NCI-H748 treated with DMSO at 0.1 percent for 48 hours (cell line): ENCODE measurements at places on chromosomes 12 and 14.
A peak's percentile ranks its signal among the peaks of the same experiment; 100 is the strongest.

GRCh38 chr14:102490456-102490855 lies 19.1 kb downstream of the ANKRD9 start:
- no peak for DNase-seq

DNA sequence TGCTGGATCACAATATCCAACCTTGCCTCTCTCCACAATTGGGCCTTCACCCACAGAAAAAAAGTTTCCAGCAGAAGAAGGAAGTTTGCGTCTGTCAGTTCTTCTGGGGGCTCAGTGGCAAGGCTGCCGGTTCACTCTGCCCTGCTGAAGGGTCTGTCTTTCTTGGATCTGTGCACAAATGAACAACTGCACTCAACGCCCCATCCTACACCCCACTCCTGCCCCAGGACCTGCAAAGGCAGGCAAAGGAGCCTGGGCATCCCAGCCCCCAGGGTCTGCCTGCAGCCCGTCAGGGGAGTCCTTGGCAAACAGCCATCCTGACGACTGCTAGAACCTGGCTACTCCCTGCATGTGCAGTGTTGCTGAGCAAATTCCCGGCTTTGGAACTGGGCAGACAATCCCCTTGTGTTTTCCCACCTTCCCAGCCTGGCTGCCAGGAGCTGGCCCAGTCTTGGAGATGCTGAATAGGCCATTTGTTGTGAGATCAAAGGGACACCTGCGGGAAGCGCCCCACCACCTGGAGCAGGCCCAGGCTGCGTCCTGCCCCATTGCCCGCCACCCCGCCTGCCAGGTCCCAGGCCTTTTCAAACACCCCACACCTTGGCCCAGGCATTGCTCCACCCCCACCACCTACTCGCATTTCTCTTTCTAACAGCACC lies 311.9 kb downstream of the BCL11B start:
- no peak for DNase-seq

DNA sequence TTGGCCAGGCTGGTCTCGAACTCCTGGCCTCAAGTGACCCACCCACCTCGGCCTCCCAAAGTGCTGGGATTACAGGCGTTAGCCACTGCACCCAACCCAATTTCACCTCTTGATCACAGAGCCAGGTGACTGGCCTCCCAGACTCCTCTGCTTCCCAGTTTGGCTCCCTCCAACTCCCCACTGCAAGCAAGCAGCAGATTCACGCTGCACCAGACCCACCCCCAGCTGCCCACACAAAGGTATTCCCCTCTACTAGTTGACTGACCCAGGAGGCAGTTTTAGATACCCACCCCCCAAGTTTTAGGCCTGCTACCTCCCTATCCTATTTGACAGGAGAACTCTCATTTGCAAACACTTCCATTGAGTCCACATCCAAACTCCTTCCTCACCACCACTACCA lies 5.2 kb downstream of the RARG start:
- no peak for DNase-seq

DNA sequence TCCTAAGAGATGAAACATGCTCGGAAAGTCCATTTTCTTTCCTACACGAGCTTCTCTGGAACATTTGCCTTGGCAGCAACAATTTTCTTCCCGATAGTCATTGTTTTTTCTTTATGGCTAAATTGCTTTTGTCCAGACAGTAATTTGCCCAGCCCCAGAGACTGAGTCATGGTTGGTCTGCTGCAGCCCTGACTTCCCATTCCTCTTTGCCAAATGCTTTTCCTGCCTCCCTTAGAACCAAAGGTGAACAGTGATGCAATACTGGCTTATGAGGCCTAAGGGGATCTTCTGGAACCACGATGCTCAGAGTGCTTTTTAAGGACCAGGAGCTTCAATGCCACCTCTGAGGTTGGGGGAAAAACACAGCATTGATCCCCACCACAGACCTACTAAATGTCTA lies 1599.6 kb upstream of the TMEM132C start:
- DNase-seq, result no peak

DNA sequence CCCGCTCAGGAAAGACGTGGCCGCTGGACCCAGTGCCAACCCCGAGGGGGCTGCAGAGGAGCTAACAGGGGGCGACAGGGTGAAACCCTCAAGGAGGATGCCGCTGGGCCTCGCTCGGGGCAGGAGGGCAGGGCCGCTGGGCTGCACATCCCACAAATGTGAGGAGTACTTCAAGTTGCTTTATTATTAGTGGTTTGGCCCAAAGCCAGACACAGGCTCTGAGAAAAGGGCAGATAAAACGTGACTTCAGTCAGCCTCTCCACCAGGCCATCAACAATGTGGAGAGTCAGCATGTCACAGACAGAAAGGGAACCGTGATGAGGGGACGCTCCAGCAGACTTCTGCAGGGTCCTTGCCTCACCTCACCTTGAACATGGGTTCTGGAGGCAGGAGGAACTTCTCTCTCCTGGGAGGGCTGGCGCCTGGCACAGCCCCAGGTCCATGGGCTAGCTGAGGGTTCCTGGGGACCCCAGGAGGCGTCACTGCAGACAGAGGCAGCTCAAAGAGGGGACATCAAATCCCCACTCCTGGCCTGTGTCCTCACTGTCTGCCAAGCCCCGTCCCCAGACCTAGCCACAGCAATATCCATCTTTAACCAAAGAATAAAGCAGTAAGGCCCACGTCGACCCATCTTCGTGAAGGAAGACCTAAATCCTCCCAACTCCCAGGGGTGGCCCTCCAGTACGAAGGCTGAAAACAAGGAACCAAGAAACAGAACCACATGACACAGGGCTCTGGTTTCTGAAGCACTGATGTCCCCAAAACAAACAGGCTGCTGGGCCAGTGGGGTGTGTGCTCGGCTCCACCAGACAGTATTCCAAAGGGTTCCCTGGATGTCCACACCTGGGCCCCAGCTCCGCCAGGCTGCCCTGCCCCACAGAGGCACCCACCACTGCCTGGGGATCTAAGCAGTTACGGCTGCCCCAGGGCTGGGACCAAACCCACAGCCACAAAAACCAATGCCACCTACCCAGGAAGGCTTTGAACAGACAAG lies 35.1 kb downstream of the CCDC85C start:
- DNase-seq, result peak; percentile 12

DNA sequence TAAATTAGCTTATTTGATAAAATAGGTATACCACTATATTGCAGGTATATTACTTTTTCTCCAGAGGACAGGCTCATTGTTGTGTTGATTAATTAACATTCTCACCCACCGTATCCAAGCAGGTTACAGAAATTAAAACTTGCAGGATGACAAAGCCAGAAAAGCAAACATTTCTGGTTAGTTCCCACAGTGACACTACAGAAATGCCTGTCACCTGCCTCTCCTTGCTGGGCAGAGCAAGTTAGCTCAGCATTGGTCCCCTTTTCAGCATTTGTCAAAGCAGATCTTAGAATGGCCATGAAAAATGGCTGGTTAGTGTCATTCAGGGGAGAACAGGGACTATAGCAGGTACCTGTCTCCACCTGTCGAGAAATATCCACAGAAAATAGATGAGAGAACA lies 38.8 kb downstream of the RMST start:
- DNase-seq, result no peak

DNA sequence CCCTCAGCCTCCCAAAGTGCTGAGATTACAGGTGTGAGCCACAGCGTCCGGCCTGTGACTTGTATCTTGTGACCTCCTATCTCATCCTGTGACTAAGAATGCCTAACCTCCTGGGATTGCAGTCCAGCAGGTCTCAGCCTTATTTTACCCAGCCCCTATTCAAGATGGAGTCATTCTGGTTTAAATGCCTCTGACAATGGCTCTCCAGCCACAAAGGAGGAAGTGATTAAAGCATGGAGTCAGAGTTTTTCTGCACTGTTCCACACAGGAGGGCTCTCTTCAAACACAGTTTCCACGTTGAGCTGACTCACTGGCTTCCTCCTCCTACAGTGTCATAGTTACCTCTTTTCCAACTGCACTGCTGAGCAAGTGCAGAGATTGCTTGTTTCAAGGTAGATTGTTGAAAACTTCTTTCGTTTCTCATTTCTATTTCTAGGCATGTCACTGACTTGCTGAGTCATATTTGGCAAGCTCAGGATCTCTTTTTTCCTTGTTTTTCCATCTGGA lies 383.8 kb downstream of the PCNX1 start:
- DNase-seq, result no peak

DNA sequence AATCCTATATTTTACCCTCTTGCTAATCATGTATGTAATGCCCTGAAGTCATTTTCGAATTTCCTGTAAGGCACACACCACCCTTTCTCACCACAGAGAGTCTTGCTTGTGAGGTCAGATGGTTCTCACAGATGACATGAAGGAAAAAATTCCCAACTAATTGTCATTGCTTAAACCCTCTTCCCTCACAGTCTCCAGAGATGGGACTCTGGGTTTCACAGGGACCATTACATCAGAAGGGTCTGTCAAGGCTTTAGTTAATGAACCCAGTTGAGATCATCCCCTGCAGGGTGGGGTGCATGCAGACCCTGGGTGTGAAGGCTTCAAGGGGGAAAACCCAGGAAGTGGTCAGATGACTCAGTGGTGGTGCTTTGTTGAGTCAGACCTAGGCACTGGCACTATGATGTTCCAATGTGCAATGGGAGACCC lies 229.6 kb downstream of the BCAT1 start:
- no peak for DNase-seq

DNA sequence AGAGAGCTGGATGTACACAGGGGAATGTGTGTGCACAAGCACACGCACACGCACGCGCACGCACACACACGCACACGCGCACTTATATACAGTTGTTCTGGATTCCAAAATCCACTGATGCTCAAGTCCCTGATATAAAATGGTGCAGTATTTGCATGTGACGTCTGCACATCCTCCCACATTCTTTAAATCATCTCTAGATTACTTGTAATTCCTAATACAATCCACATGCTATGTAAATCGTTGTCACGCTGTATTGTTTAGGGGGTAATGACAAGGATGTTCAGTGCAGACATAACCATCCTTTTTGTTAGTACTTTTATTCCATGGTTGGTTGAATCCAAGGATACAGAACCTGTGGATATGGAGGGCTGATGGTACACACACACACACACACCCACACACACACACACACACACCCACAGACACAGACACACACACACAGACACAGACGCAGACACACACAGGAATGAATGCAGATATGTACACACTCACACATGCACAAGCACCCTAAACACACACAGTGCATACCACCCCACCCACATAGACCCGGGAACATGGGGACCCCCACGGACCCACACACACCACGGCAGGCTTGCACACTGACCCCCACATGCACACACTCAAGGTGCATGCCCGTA lies 188.5 kb upstream of the PRMT8 start:
- no peak for DNase-seq

DNA sequence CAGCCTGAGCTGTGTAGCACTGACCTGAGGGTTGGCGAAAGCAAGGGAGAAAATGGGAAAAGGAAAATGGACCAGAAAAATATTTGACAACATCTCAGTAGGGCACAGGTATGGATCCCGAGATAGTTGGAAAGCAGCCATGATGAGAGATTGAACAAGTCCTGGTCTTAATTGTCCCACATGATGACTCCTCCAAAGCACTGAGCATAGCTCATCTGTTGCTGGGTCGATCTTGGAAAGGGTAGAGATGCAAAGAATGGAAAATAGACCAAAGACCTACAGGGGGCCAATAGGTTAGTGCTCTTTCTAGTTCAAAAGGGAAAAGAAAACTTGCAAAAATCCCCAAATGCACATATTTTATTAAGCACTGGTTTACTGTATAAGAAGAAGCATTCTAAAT lies 251.9 kb downstream of the SEC23A start:
- no peak for DNase-seq

DNA sequence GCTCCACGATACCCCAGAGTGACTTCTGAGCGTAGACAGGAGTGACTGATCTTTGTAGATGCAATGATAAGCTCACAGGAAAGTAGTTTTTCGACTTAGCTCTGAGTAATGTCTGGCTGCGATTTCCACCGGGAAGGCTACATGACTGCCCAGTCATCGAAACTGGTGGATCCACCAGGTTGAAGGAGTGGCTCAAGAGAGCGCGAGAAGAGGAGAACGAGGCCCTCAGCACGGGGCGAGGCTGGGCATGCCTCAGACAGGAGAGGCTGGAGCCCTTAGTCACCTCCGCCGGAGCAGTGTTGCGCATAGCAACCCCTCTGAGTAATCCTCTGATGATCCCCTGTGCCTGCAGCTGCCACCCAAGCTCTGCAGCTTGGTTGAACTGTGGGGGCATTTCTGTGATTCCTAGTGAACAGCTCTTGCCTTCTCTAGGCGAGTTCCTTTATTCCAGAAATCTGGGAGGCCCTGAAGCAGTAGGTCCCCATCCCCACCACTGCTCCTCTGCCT lies 25.6 kb downstream of the ELK3 start:
- DNase-seq, result peak; percentile 37

DNA sequence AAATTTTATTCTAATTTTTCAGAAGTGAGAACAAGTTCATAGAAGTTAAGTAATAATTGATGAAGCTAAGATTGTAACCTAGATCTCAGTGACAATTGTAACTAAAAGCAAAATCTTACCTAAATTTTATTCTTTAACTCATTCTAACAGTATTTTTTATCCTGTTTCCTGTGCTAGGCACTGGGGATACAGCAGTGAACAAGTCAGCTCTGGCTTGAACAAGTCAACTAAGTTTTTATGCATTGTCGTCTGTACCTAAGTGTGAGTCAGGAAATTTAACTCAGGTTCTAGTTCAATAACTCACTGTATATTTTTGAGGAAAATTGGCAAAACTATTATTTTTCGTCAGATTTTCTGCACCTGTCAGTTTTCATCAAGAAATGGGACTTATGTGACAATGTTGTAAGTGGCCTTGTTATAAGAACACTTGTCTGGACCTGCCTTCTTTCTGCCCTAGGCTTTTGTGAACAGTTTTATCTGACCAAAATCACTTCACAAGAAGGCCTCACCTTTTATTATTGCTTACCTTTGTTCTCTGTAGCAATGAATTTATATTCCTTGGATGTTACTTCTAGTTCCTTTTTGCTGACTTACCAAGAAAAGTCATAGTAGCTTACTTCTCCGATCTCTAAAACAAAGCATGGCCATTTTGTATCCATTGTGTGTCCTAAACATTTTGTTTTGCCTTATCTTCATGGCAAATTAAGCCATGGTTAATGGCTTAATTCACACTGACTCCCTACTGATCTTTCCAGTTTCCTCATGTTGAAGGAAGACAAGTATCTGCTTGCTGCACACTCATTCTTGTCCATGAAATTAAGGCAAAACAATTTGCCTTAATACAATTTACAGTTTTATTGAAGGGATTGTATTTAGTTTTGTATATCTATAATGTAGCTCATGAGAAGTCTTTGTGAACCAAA lies 2.7 kb downstream of the TMTC3 start:
- DNase-seq, result no peak
